ENCODE measurements at places on chromosomes 13 and 19.

DNA sequence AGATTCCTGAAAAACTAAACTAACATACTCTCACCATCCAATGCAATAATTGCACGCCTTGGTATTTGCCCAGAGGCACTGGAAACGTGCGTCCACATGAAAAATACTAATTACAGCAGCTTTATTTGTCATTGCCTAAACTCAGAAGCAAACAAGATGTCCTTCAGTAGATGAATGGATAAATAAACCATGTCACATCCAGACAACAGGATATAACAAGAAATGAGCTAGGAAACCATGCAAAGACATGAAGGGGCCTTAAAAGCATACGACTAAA lies 25.0 kb downstream of the ELL start:
- DNase-seq, result no peak

GRCh38 chr19:55257461-55258420 lies 1.1 kb downstream of the PPP6R1 start:
- no peak for DNase-seq

DNA sequence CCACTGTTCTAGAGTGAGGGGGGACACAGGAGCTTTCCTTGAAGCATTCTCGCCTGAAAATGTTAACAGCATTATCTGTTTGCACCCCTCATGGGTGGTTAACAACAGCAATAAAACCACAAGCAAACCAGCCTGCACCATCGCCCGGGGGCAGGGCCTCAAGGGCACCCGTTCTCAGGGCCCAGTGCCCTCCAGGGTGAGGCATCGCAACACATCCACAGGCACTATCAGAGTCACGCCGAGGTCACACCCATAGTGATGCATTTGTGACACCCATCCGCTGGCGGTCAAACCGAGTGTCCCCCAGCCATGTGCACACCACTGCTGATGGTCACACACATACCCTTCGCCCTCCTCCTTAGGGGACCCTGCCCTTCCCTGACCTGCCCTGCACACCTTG lies 4.6 kb downstream of the FUT5 start:
- no peak for DNase-seq

GRCh38 chr13:101757446-101758039 lies 305.1 kb downstream of the ITGBL1 start:
- no peak for DNase-seq

GRCh38 chr19:40718774-40719391 lies 2.0 kb downstream of the ITPKC start:
- no peak for DNase-seq

GRCh38 chr13:48078251-48078656 lies 16.6 kb downstream of the MED4 start:
- DNase-seq, result no peak

GRCh38 chr13:42728507-42729180 lies 52.7 kb upstream of the FAM216B start:
- no peak for DNase-seq

- no peak for DNase-seq
These were observed 38.8 kb upstream of the TPP2 start for GRCh38 chr13:102558029-102558428.
